ENCODE measurements at places on chromosomes 11 and 22. TPM values are rescaled to one million over a fixed set of nuclear protein-coding genes. Genes with fewer than 3 reads are reported as not detected.

- DNase-seq = peak; percentile 77
Measured at GRCh38 chr11:126816645-126817044, 183.9 kb downstream of the KIRREL3 start.

DNA sequence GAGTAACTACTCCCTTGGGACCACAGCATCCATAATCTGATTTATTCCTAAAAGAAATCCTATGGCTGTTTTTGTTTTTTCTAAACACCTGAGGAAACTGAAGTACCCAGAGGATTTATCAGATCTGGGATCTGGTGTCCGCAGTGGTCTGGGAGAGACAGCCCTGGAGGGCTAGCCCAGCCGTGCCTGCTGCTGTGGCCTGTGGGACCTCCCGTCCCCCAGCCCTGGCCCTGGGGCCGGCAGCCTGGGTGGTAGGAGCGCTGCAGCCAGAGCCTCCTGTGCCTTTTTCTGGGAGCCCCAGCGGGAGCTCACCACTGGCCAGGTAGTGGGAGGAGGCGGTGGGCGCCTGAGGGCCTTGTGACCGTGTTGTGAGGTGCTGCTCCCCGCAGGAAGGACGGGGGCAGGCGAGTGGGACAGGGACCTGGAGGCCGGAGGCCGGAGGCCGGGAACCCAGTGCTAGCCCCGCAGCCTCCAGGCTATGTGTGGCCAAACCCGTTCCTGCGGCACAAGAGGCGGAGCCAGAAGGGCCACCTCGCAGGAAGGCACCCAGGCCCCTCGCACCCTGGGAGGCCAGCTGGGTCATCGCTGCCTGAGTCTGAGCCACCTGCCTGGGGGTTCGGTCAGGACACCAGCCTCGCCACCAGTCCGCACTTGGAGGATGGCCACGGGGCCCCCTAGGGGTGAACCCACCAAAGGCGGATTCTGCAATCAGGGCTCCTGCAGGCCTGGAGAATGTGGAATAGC is 18.2 kb upstream of the C11orf96 start:
- no peak for DNase-seq

DNA sequence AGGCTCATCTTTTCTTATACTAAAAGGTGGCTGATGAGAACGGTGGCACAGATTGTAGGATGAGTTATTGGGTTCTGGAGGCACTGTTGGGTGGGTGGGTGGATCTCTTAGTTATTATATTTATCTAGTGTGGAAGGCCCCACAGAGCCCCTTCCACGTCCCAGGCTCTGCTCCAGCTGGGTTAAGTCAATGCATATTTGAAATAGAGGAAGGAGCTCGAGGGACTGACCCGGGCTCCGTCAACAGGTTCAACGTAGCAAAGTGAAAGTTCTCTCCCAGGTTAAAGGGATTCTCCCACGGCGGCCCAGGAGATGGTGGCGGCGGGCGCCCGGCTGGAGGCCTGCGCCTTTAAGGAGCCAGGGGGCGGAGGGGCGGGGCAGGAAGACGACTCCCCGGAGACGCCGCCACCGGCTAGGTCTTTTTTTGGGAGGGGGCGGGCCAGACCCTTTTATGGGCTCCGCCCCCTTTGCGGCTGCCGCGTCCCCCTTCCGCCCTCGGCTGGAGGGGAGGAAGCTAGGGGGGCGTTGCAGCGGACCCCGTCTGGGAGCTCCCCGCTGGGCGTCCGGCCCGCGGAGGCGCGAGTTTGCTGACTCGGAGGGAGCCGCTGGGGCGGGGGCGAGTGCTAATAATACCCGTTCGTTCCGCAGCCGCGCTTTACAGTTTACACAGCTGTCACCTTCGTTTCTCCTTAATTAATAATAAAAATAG is 1.5 kb upstream of the INPPL1 start:
- peak; percentile 94 for DNase-seq

DNA sequence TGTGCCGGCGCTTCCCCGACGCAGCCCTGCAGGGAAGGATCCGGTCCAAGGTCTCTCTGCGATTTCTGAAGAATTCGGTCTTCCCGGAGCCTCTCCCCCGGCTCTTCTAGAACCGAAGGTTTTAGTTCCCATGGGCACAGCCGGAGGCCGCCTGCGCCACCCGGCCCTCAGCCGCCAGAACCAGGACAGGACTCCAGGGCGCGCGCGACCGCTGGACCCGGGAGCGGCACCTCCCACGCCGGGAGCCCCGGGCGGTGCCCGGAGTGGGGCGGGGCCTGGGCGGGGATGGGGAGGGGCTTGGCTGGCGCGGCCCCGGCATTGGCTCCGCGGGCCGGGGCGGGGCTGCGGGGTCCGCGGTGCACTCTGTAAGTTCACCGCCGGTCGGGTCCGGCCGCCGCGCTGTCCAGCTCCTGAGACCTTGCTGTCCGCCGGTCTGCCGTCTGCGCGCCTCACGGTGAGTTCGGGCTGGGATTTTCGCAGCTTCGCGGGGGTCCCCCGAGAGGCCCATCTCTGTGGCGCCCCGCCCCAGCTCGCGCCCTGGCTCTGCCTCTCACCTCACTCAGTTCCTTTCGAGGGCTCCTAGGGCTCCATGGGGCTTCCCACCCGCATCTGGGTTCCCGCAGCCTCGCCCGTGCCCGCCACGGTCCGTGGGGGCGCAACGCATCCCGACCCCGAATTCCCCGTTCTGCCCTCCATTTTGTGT is at the start of gene CDC42EP2:
TSS of gene CDC42EP2 (plus strand) at position 366 of the 703 bp plus-strand sequence. CDS start 6,033 bp downstream, outside the sequence.
- peak; percentile 88 for DNase-seq

DNA sequence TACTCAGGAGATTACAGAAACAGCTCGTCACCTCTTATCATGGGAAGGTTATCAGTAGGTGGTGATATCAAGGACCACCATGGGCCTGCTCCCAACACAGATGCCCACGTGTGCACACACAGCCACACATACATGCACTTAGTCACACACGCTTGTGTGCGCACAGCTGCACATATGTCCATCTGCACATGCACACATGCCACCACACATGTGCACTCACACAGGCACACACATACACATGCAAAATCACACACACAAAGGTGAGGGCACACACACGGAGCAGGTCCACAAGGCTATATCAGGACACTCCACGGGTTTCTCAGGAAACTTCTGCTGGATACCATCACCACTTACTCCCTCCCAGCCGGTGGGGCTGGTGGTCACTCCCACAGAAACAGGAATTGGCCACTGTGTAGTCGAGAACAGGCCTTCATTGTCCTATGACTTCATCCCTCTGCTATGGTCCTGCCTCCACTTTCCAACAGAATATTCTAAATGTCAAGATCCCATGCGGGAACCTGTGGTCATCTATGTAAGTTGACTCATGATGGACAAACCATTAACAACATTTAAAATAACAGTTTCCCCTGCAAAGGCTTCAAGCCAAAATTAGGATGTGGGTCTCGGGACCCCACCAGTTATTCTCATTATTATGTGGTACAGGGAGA is 2.2 kb downstream of the C11orf24 start:
- no peak for DNase-seq

DNA sequence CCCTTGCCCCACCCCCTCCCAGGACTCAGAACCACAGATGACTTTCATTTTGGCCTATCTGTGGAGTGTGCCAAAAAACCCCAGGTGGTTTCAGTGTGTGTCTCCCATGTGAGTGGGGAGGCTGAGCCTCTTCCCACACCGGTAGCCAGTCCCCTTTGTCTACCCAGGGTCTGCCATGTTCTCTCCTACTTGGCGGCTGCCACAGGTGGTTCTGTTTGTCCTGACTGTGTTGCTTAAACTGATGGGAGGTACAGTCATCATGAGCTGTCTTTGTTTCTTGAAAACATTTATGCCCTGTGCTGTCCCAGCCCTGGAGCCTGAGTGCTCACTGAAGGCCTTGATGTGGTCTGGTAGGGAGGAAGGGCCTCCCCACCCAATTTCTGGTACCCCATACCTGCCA is 39.7 kb upstream of the SUSD2 start:
- no peak for DNase-seq

- no peak for DNase-seq
Measured at GRCh38 chr11:71495286-71496230, 31.5 kb upstream of the KRTAP5-7 start.

DNA sequence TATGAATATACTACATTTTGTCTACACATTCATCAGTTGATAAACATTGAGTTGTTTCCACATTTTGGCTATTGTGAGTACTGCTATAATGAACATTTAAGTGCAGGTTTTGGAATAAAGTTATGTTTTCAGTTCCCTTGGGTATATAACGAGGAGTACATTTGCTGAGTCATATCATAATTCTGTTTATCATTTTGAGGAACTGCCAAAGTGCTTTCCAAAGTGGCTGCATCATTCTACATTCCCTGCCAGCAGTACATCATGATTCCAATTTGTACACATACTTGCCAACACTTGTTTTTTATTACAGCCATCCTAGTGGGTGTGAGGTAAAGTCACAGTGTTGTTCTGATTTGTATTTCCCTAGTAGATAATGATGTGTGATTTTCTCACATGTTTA is 1458.6 kb upstream of the TENM4 start:
- no peak for DNase-seq

The LMNTD2 gene
- 7.5 TPM for total RNA-seq

The SPI1 gene
- total RNA-seq = 35.3 TPM

The EMID1 gene
- total RNA-seq = 7.0 TPM

The TTLL8 gene
- not detected for total RNA-seq

The KRTAP5-11 gene
- total RNA-seq = not detected

Measured in mucosa of gallbladder (tissue), 1 donor.